ENCODE measurements at places on chromosomes 5 and 9. TPM values are rescaled to one million over a fixed set of nuclear protein-coding genes. Genes with fewer than 3 reads are reported as not detected.

SYK gene
- 6.7 TPM for total RNA-seq

FOXD4L6 gene
- not detected for total RNA-seq

CD274 gene
- total RNA-seq: 10.2 TPM

NEUROG1 gene
- not detected for total RNA-seq

ANGPTL2 gene
- 27.5 TPM for total RNA-seq

CATSPER3 gene
- total RNA-seq: not detected

DNA sequence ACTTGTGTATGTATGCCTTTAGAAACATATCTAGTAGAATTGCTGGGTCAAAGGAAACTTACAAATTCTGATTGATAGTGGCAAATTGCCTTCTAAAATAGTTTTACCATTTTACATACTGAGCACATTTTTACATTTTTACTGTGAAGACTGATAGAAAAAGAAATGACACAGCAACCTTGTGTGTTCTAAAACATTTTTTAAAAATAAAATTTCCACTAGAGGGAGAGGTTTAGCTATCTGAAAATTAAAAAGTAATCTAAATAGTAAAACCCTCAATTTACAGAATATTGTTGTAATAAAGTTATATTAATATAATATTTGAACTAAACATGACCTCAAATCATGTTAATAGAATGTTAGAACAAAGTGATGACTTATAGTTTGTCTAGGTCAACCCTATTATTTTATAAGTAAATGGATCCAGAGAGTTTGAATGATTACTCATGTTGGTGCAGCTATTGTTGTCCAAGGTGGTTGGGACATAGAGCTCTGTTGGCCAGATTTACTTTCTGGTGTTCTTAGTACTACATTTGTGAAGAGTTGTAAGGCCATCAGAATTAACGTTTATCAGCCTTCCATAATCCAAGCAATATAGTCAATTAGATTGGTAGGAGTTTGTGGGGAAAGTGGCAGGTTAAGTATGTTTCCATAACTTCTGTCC, 17.2 kb downstream of the CENPP start:
- no peaks in the 10 kb centered on the region for H3K4me1 ChIP-seq
- H3K4me3 ChIP-seq: no peak overlapping the region
- no peaks in the 10 kb centered on the region for H3K27me3 ChIP-seq
- no peak for DNase-seq

- DNase-seq: peak; percentile 55
- H3K27me3 ChIP-seq: no peaks in the 10 kb centered on the region
- H3K27ac ChIP-seq: no peak overlapping the region
- H3K36me3 ChIP-seq: no peaks in the 10 kb centered on the region
Observed at GRCh38 chr9:126704157-126704891, 90.6 kb downstream of the LMX1B start.

- no peak overlapping the region for H3K4me3 ChIP-seq
- no peaks in the 10 kb centered on the region for H3K4me1 ChIP-seq
- H3K27me3 ChIP-seq: no peaks in the 10 kb centered on the region
- H3K27ac ChIP-seq: no peak overlapping the region
Observed at GRCh38 chr9:101247297-101247696, 137.5 kb downstream of the BAAT start.

DNA sequence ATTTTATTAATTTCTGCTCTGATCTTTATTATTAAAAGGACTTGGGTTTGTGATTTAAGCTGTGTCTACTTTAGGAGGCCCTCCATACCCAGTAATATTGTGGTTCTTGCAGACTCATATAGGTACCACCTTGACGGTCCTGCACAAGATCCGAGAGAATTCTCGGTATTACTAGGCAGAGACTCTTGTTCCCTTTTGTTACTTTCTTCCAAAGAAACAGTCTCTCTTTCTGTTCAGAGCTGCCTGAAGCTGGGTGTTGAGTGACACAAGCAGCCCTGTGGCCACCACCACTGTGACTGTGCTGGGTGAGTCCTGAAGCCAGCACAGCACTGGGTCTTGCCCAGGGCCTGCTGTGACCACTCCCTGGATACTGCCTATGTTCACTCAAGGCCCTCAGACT, 666.6 kb downstream of the SEMA5A start:
- no peaks in the 10 kb centered on the region for H3K36me3 ChIP-seq
- no peaks in the 10 kb centered on the region for H3K4me1 ChIP-seq
- H3K27me3 ChIP-seq: no peaks in the 10 kb centered on the region
- no peak for DNase-seq
- H3K4me3 ChIP-seq: no peak overlapping the region

- no peaks in the 10 kb centered on the region for H3K27me3 ChIP-seq
- H3K27ac ChIP-seq: no peak overlapping the region
- H3K4me3 ChIP-seq: no peak overlapping the region
- no peaks in the 10 kb centered on the region for H3K36me3 ChIP-seq
- no peak for DNase-seq
Observed at GRCh38 chr9:1528456-1528855, 478.3 kb downstream of the DMRT2 start.

DNA sequence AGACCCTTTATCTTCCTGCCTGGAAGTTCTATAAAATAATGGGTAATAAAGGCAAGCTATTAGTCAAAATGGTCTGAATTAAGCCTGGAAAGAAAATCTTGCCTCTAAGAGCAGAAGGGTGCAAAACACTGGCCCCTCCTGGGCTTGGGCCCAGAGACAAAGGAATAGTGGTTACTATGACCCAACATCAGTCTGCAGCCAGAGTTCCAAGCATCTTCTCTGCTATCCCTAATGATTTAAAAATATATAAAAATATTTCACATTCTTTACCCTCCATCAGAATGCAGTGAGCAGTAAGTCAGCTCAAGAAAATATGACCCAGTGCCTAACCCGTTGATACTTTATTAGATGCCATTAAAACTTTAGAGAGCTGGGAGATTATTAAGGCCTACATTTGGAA, 14.7 kb downstream of the TNFAIP8 start:
- no peak overlapping the region for H3K4me3 ChIP-seq
- DNase-seq: no peak
- H3K27me3 ChIP-seq: no peaks in the 10 kb centered on the region
- no peaks in the 10 kb centered on the region for H3K36me3 ChIP-seq
- H3K27ac ChIP-seq: no peak overlapping the region

DNA sequence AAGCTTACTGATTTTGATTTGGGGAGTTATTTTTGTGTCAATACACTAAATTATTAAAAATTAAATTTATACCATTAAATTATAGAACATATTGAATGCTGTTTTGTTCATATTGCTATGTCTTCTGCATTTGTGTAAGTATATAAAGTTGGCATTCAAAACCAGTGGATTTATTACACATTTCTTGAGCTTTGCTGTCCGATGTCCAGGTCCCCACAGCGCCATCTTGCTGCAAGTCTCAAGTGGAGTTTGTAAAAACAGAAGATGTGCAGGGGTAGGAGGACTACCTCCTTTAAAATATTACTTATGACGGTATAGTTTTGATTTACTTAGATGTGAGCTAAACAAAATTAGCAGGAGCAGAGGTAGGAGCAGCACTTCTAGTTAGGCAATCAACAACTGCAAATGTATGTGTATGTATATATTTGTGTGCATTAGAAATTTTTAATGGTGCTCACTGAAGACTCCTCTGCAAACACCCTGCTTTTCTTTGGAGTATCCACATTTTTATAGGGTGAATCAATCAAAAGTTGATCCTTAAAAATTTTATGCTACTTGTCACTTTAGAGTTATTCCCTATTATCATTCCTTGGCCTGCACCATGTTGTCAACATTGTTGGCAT, 37.4 kb downstream of the CPEB4 start:
- peak overlapping the region; percentile 96 for H3K27ac ChIP-seq
- H3K4me1 ChIP-seq: peaks cover 22% of the 10 kb centered on the region
- no peaks in the 10 kb centered on the region for H3K36me3 ChIP-seq
- H3K4me3 ChIP-seq: no peak overlapping the region
- no peak for DNase-seq

DNA sequence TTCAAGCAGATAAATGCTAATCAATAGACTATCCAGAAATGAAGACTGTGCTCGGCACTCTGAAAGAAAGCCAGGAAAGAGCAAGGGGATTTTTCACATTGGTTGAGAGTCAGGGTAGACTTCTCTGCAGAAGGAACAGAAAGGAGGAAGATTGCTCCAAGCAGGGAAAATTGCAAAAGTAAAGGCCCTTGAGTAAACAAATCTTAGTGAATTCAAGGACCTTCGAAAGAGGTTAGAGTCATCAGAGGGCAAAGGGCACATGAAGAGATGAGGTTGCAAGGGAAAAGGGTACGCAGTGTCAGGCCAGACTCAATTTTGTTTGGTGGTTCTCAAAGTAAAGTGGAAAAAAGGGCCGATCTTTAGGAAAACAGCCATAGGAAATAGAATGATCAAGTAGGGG, 157.6 kb upstream of the RAI14 start:
- H3K27ac ChIP-seq: peak overlapping the region; percentile 86
- H3K4me1 ChIP-seq: peaks cover 21% of the 10 kb centered on the region
- DNase-seq: no peak

- no peak overlapping the region for H3K4me3 ChIP-seq
- H3K4me1 ChIP-seq: peaks cover 7% of the 10 kb centered on the region
- H3K36me3 ChIP-seq: no peaks in the 10 kb centered on the region
- H3K27ac ChIP-seq: no peak overlapping the region
Observed at GRCh38 chr9:115267790-115268189, 149.8 kb upstream of the TNC start.

DNA sequence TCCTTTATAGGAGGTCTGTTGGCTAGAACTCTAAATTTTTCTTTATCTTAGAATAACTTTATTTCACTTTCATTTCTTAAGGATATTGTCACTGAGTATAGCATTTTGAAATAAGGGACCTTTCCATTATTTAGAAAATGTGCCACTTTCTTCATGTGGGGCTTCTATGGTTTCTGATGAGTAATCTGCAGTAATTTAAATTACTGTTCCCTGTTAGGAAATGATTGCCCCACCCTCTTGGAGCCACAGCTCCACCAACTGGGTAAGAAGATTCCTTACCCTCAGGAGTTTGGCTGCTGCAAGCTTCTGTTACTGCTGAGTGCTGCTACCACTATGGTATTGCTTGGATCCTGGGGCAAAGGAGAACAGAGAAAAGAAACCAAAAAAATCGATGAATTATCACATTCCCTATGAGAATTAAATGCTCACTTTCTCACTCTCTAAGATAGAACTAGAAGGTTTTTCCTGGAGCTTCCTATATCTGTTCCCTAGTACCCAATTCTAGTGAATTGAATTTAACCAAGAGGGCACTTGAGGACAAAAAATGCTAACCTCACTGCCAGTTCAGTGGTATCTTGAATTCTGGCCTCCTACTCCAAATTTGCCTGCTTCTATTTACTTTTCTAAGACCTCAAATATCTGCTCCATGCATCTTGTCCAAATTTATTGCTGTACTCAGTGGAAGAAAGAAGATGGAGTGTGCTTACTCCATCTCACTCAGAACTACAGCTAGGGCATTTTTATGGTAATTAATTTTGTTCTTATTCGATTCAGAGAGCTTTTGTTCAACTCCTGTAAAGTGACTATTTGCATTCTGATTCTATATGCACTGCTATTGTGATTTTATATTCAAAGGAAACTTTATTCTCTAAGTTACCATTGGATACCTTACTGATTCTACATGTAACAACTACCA, 2111.3 kb downstream of the MAT2B start:
- H3K4me1 ChIP-seq: no peaks in the 10 kb centered on the region
- no peak for DNase-seq
- H3K4me3 ChIP-seq: no peak overlapping the region
- H3K27me3 ChIP-seq: no peaks in the 10 kb centered on the region

DNA sequence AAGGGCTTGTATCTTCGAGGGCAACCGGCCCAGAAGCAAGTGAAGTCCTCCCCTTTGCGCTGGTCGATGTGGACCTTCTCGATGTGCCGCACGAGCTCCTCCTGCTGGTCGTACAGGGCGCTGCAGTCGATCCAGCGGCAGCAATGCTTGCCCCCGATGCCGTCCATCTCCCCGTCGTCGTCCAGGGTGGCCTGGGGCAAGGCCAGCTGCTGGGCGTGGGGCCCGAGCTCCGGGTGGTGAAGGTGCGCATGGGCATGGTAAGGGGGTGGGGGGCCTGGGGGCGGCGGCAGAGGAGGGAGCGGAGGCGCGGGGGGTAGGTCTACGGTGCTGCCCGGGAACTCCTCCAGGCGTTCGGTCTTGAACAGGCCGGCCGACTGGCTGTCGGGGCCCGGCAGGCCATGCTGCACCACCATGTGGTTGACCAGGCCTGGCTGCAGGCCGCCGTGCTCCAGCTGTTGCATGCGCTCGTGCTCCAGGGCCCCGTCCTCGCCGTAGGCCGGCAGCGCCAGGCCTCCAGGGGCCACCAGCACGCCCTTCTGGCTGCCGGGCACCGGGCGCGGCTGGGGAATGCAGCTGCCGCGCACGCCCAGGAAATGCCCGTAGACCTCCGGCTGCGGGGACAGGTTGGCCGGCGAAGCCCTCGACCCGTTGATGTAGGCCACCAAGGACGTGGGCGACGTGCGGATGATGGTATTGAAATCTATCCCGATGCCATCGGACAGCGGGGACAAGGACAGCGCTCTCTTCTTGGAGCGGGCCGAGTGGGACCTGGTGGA, 181.8 kb downstream of the GLIS3 start:
- no peak overlapping the region for H3K4me3 ChIP-seq
- no peak overlapping the region for H3K27ac ChIP-seq
- H3K27me3 ChIP-seq: no peaks in the 10 kb centered on the region
- DNase-seq: no peak
- no peaks in the 10 kb centered on the region for H3K4me1 ChIP-seq
- no peaks in the 10 kb centered on the region for H3K36me3 ChIP-seq

- no peaks in the 10 kb centered on the region for H3K36me3 ChIP-seq
- DNase-seq: no peak
- no peak overlapping the region for H3K27ac ChIP-seq
- no peak overlapping the region for H3K4me3 ChIP-seq
- H3K27me3 ChIP-seq: no peaks in the 10 kb centered on the region
- H3K4me1 ChIP-seq: no peaks in the 10 kb centered on the region
Observed at GRCh38 chr9:99430301-99430700, 208.2 kb downstream of the SEC61B start.

DNA sequence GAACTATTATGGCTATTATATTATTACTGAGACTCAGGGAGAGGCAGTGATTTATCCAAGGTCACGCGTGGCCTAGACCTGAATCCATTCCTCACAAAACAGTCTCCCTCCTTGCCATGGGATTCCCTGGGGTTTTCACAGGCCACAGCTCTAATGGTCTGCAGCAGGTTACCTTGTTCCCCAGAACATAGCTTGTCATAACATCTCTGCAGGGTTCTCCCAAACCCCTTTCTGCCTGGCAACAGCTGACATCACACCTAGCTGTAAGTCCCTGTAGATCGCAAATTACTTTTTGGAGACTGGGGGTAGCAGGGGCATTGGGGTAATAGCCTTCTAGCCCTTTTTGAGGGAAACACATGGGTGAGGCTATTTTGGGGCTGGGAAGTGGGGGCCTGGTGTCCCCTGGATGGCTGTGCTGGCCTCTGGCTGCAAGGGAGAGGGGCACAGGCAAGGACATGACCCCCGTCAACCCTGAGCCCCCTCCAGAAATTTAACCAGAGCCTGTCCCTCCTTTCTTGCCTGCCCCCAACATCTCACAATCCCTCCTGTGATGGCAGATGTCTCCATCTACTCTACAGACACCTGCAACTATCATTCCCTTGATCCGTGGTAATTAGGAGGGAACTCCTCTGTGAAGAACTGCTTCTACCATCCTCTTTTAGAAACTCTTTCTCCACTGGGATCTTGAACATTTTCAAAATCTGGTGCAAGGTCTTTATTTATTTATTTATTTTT, 1.3 kb downstream of the CD74 start:
- H3K27ac ChIP-seq: peak overlapping the region; percentile 79
- H3K36me3 ChIP-seq: no peaks in the 10 kb centered on the region
- DNase-seq: peak; percentile 59
- no peaks in the 10 kb centered on the region for H3K27me3 ChIP-seq
- no peaks in the 10 kb centered on the region for H3K4me1 ChIP-seq

Measured in uterus (tissue), 4 donors.